ENCODE measurements at places on chromosomes 1 and 21.

DNA sequence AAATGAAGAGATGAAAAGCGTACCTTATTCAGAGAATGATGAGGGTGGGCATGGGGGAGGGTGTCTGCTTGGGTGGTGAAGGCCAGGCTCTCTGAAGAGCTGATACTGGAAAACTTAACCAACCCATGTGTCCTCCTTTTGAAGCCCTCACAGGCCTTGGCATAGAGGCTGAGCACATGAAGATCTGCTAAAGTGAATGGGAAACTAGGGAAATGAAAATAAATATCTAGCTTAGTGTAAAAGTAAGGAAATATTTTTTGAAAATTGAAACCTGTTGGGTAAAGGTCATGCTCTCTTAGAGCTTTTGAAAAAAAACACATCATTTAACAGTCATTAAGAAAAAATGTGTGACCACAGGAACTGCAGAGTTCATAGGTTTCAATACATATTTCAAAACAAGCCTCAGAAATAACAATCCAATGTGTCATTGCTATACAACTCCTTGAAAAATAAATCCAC, 40.5 kb upstream of the RALGPS2 start:
- no peak for DNase-seq

DNA sequence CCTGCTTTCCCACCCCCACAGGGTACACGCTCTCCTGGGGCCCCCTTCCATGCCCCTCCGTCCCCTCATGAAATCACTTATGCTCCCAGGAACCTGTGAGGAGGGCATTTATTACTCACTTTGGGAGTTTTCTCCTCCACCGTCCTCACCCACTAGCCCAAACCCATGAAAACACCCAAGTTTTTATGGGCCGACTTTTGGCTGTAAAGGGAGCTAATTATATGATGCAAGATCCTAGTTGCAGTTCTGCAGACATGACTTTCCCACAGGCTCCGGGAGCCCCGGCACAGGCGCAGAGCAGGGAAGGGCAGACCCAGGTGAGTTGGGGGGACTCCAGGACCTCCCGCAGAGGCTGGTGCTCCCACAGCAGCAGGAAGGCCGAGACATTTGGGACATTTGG, 29.7 kb downstream of the EPHA2 start:
- DNase-seq, result no peak

GRCh38 chr1:37482796-37483744, 8.7 kb downstream of the ZC3H12A start:
- DNase-seq, result no peak

- DNase-seq, result no peak
These were observed 55.1 kb downstream of the KIRREL1 start for GRCh38 chr1:158048371-158049067.

- no peak for DNase-seq
These were observed 37.3 kb upstream of the SYT14 start for GRCh38 chr1:209900734-209901133.

DNA sequence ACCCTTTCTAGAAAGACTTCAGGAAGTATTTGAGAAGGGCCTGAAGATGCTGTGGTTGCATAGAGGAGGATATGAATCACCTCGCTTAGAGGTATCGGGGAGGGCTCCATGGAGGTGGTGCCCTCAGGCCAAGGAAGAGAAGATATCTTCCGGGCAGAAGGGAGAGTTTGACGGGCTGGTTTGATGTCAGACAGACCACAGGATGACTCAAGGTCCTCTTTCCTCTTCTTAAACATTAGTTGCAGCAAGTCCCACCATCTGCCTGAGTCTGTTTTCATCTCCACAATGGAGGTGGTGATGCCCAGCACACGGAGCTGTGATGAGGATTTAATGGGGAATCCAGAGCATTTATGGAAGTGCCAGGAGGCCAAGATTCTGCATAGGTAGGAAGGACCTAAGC, 25.1 kb upstream of the RUNX3 start:
- no peak for DNase-seq

GRCh38 chr1:218112862-218113261, 172.2 kb upstream of the RRP15 start:
- DNase-seq, result no peak

DNA sequence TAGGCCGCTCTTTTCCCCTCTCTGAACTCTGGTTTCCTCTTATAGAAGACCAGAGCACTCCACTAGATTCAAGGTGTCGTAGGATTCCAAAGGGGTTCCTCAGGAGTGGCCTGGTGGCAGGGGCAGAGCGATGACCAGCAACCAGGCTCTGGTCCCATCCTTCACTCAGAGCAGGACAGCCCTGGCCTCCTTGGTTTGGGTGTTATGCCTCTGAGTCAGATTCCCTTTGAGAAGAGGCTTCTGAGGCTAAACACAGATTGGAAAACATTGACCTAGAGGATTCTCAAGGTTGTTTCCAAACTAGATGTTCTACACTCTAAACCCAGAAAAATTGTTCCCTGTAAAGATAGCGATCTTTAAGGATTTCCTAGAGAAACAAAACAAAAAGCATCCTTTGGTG, 49.8 kb upstream of the IKBKE start:
- DNase-seq, result no peak

GRCh38 chr1:173717238-173717637, 2.5 kb downstream of the KLHL20 start:
- no peak for DNase-seq

DNA sequence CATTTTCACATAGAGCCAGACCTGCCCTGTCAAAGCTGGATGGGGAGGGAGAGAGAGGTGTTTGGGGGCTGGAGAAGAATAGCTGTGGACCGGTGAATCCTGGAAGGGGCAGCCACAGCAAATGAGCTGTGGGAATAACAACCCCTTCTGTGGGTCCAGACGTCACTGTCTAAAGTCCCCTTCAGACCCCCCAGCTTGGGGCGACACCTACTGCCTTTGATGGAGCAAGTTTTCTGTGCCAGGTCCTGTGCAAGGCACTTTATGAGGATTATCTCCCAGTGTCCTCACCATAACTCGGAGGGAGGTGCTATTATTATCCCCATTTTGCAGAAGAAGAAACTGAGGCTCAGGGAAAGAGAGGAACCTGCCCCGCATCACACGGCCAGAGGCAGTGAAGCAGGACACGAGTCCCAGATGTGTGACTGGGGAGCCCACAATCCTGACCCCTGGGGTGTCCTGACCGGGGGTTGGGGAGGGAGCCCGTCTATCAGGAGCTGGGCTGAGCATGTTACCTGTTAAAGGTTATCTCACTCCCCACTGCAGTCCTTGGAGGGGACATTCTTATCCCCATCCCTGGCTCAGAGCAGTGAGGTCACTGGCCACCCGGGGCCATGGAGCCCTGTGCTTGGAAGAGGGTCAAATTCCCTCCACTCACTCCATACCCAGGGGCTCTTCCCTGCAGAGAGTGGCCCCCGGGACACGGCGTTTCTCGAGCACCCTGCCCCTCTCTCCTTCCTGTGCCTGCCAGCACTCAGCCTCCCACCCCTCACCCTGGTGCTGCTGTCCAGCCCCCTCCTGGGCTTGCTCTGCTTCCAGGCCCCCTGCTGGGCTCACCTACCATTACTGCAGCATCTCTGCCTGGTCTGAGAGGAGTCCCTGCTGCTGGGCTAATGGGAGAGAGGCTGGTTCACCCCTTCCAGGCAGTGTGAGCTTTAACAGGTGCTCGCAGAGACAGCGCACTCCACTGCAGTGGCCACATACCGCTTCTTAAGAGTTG, 132.9 kb downstream of the PTPRU start:
- no peak for DNase-seq

DNA sequence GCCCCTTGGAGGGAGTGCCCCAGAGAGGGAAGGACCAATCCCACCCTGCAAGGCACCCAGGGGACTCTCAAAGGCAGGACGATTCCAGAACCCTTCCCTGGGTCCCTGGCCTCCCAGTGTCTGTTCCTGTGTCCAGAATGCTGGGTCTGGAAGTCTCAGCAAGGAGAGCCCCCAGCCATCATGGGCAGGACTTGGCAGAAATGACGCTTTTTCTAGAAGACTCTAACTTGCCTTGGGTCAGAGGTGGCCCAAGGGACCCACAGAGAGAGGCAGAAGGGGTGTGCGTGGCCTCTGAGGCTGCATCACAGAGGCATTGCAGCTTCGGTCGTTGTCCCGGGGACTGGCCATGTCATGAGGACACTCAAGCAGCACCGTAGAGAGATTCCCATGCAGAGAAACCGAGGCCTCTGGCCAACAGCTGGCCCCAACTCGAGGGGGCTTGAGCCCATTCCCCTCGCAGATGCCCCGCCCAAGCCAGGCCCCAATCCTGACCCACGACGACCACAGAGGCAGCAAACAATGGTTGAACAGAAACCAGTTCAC, 57.8 kb downstream of the WNT9A start:
- no peak for DNase-seq
